GM23338 (cell line): ENCODE measurements at places on chromosomes 16 and 17. TPM values are rescaled to one million over a fixed set of nuclear protein-coding genes. Genes with fewer than 3 reads are reported as not detected.
A peak's percentile ranks its signal among the peaks of the same experiment; 100 is the strongest.

DNA sequence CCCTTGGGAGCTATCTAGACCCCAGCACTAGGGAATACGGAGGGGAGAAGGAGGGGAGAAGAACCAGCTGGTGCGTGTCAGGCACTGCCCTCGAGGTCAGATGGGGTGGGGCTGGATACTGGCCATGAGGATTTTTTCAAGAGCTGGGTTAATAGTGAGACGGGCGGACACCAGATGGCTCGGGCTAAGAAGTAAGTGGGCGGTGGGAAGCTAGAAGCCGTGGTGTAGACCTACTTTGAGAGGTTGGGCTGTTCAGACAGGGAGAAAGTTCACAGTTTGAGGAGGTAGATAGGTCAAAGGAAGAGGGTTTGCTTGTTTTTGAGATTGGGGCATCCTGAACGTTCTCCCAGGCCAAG is 303.8 kb downstream of the SEC14L1 start:
- no peak for DNase-seq

The ITGAX gene
- polyA plus RNA-seq: not detected in 2 replicates

DNA sequence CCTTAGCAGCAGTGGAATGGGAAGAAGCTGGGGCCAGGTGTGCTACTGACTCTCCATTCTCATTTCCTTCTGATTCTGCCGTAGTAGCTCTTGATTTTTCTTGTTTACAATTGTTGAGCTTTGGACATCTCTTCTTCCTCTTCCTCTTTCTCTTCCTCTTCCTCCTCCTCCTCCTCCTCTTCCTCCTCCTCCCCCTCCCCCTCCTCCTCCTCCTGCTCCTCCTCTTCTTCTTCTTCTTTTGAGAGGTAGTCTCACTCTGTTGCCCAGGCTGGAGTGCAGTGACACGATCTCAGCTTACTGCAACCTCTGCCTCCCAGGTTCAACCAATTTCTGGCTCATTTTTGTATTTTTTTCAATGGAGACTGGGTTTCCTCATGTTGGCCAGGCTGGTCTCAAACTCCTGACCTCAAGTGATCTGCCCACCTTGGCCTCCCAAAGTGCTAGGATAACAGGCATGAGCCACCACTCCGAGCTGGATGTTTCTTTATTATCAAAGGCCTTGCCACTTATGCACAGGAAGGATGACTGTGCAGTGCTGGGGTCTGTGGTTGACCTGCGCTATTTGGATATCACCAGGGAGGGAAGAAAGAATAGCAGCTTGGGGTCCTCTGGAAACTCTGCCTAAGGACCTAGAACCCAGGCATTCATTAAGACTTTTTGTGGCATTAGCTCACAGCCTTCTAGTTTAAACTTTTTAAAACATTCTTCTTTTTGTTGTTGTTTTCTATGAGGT is 127.8 kb upstream of the KCNJ16 start:
- DNase-seq: no peak

- no peak for DNase-seq
Measured at GRCh38 chr16:19940195-19940594, 55.5 kb upstream of the GPRC5B start.

- peak; percentile 68 for DNase-seq
Measured at GRCh38 chr17:77096570-77097214, 44.1 kb upstream of the SEC14L1 start.

- DNase-seq: no peak
Measured at GRCh38 chr16:3121851-3122467, 9.6 kb downstream of the ZNF205 start.

- no peak for DNase-seq
Measured at GRCh38 chr16:68257906-68258800, 6.2 kb upstream of the SLC7A6 start.

DNA sequence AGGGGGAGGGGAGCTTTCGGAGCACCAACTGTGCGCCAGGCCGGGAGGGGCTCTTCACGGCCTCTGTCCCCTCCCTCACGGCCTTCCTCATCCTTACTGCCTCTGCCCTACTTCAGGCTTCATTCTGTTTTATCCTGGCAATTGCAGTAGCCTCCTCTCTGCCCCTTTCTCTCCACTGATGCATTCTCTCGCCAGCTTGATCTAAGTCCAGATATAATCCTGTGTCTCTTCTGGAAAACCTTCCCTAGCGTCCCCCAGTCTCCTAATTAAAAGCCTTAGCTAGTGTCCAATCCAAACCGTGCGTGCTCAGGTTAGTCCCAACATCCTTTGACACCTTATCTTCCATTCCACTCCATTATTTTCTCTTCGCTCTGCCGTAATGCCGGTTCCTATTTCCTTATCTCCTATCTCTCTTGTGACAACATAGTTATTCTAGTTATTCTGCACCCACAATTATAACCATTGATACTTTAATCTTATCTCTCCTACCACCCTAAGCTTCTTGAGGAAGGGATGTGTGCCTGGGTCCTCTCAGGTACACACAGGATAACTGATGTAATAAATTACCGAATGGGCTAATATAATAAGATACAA is 869 bp downstream of the ZNF48 start:
- no peak for DNase-seq

The CNTNAP1 gene
- 0.75 and 1.3 TPM in 2 replicates for polyA plus RNA-seq
